MG63 (cell line): ENCODE measurements at places on chromosomes 3 and 15. TPM values are rescaled to one million over a fixed set of nuclear protein-coding genes. Genes with fewer than 3 reads are reported as not detected.
A peak's percentile ranks its signal among the peaks of the same experiment; 100 is the strongest.

GRCh38 chr3:64244011-64244942, 19.0 kb upstream of the PRICKLE2 start:
- DNase-seq = no peak

DNA sequence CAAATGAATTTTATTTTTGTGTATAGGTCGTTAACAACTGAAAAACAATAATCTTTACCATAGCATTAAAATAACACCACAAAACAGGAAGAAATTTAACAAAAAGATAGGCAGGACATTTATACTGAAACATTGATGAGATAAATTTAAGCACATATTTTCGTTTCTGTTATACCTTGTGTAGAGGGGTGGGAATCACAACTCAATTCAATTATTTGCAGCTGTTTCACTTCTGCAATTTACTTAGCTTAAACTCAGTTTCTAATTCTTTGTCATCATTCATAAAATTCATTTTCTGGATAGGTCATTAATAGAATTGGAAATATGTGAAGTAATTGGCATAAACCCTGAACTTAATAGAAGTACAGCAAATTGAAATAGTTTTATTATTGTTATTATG, 42.3 kb downstream of the TP63 start:
- DNase-seq = no peak

- DNase-seq = no peak
These were observed 58.4 kb upstream of the MINAR1 start for GRCh38 chr15:79373728-79374127.

DNA sequence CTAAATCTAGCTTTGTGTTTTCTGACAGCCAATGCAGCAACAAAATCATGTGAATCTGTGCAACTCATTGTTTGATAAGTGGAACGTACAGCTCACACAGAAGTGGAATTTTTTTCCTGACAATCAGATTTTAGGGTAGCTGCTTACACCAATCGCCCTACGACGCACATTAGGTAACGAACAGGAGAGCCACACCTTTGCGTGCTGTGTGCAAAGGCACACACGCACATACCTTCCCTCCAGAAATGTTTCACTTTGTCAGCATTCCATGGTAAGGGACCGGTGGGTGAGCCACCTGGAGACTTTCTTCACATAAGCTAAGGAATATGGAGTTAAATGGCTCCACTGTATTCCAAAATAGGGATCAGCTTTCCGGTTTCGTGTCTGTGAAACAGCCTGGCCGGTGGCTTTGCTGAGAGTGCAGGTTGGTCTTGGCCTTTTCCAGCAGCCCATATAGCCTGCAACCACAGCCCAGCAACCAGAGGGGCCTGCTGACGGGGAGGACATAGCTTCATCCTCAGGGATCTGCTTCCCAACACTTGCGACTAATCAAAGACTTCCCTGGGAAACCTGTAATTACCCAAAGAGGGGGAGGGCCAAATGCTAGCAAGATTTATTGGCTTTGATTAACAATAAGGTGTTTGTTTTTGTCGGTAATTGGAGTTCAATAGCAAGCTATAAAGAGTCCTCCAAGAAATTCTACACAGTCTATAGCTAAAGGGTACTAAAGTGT, 145.3 kb downstream of the ADAMTS17 start:
- no peak for DNase-seq

GRCh38 chr15:82530606-82531379, 9.5 kb downstream of the RPS17 start:
- peak; percentile 48 for DNase-seq

DNA sequence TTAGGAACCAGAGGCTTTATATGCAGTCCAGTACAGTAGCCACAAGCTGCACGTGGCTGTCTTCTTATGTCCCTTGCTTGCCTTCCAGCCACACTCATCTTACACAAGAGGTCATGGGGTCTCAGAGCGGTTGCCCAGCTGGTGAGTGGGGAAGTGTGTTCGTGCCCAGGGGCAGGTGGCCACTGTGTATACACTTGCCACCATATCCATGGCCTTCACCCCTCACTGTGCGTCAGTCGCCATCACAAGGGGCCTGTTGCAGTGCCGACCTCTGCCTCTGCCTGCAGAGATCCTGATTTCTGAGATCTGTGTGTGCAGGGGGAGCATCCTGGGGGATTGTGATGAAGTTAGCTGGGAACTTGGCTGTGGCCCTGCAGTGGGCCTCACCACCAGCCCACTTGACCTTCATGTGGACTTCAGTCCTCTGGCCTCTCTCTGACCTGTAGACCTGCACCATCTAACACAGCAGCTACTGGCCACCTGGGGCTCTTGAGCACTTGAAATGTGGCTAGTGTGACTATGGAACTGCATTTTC, 43.1 kb upstream of the SACM1L start:
- no peak for DNase-seq

GRCh38 chr3:46062679-46063078, 35.4 kb upstream of the XCR1 start:
- DNase-seq = no peak

GRCh38 chr3:184672335-184672734, 39.5 kb downstream of the MAGEF1 start:
- DNase-seq = no peak

DNA sequence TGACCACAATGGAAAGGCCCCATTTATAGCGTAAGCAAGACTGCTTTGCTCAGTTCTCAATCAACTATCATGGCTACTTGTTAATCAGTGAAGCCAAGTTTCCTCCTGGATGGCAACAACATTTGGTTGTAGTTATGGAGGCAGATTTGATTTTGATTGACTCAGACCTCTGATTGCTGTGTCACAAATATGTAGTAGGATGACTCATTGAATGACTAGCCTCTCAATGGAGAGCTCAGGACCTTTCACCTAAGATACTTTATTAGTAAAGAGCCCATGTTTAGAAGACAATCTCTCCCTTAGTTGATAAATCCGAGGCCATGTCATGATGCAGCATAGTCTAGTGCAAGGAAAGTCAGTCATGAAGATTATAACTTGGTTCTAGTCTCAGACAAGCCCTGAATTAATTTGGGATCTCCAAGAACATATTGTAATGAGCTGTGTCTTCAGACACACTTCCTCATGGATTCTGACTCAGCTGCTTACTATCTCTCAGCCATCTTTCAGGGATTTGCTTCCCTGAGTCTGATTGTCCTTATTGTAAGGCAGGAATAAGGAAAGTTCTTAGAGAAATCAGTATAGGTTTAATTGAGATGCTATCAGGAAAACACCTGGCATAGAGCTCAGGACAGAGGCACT, 397.4 kb upstream of the TMCO5A start:
- DNase-seq = no peak

DNA sequence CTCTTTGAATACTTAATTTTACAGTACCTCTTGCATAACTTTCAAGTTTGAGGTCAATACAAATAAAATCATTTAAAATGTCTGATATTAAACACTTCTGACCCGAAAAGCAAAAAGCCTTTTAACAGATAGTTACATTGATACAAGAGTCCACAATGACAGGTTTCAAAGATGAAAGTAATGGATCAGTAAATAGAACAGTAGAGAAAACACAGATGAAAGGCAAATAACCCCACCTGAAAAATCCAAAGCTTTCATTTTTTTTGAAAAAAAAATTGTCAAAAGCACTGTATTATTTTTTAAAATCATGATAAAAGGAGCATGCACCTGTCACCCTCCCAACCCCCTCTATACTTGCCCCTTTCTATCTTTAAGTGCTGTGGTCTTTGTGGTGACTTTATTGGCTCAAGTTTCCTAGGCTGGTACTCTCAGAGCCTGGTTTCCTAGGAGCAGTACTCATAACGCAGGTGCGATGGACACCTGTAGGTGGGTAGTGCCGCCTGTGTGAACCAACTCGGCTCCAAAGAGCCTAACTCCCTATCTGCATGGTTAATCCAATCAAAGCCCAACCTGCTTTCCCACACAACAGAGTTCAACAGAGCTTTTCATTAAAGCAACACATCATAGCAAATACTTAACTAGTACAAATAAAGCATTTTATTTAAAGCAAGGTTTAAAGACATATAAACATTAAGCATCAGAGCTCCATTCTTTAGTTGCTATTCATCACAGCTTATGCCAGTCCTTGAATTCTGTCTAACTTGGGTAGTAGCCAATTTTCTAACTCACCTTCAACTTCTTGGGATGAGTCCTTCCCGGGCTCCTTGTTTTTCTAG, 32.2 kb downstream of the LIPC start:
- no peak for DNase-seq

- DNase-seq = no peak
These were observed 108.8 kb downstream of the FAIM start for GRCh38 chr3:138717348-138717747.

CCDC9B gene
- 4.0 and 8.2 TPM in 2 replicates for total RNA-seq

- DNase-seq = no peak
These were observed 11.9 kb upstream of the CLASP2 start for GRCh38 chr3:33729993-33730392.

DNA sequence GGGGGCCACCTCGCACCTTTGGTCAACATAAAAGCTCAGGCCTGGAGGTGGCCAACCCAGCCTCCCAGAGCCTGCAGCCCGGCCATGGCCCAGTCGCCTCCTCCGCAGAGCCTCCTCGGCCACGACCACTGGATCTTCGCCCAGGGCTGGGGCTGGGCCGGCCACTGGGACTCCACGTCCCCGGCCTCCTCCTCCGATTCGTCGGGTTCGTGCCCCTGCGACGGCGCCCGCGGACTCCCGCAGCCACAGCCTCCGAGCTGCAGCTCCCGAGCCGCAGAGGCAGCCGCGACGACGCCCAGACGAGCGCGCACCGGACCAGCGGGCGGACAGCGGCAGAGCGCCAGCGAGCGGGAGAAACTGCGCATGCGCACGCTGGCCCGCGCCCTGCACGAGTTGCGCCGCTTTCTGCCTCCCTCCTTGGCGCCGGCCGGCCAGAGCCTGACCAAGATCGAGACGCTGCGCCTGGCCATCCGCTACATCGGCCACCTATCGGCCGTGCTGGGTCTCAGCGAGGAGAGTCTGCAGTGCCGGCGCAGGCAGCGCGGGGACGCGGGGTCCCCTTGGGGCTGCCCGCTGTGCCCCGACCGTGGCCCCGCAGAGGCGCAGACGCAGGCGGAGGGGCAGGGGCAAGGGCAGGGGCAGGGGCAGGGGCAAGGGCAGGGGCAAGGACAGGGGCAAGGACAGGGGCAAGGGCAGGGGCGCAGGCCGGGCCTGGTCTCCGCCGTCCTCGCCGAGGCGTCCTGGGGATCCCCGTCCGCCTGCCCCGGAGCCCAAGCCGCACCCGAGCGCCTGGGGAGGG, at the start of gene MESP2:
Gene MESP2, plus strand, starts transcription at position 59 of the 799 bp plus-strand sequence. Its CDS starts 26 bp downstream, at position 85.
- peak; percentile 70 for DNase-seq

JAGN1 gene
- total RNA-seq = 21.4 and 23.1 TPM in 2 replicates

DNA sequence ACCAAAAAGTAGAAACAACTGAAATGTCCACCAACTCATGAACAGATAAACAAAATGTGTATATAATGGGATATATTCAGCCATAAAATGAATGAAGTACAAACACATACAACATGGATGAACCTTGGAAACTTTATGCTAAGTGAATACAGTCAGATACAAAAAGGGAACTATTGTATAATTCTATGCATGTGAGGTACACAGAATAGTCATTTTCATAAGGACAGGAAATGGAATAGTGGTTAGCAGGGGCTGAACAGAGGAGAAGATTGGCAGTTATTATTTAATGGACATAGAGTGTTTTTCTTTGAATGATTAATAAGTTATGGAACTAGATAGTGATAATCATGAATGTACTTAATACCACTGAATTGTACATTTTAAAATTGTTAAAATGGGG, 20.0 kb upstream of the TRANK1 start:
- DNase-seq = no peak

DNA sequence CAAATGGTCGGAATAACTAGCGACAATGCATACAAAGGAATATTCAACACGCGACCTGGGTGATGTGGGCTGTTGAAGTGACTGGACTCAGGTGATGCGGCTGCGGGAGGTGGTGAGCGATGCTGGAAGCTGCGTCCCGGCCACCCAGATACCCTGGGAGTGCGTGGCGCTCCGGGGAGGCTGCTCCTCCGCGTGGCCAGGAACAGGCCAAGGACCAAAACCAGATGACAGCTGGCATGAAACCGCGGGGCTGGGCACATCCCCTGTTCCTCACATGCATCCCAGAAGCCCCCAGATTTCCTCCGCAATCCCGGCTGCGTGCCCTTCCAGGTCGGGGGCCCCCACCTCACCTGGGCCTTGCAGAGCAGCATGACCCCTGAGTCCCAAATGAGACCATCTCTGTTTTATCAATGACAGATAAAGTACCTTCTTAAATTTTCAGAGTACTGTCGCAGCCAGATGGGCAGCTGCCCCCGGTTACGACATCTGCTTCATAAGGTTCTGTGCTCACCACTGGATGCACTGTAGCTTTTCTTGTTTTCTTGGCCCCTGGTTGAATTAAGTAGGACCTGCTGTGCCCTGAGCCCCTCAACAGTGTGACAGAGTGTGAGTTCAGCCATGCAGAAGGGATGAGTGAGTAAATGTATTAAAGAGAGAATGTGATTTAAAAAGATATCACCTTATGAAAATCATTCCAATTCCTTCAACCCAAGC, 278.2 kb downstream of the GABRG3 start:
- DNase-seq = no peak

GRCh38 chr15:39025321-39025720, 460.7 kb upstream of the RASGRP1 start:
- no peak for DNase-seq
